Mesendoderm (in vitro differentiated cells): ENCODE measurements at places on chromosomes 7 and 10.

- no peak for DNase-seq
These were observed 126.1 kb upstream of the FAM20C start for GRCh38 chr7:66296-66695.

GRCh38 chr7:865921-866320, 10.4 kb upstream of the GET4 start:
- no peak for DNase-seq

DNA sequence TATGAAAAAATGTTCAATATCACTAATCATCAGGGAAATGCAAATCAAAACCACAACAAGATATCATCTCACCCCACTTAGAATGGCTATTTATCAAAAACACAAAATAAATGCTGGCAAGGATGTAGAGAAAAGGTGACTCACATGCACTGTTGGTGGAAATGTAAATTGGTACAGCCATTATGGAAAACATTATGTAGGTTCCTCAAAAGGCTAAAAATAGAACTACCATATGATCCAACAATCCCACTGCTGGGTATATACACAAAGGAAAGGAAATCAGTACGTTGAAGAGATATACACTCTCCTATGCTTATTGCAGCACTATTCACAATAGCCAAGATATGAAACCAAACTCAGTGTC, 50.2 kb downstream of the CDK1 start:
- DNase-seq, result no peak

GRCh38 chr10:47379445-47379785, 4.7 kb downstream of the ZNF488 start:
- no peak for DNase-seq

DNA sequence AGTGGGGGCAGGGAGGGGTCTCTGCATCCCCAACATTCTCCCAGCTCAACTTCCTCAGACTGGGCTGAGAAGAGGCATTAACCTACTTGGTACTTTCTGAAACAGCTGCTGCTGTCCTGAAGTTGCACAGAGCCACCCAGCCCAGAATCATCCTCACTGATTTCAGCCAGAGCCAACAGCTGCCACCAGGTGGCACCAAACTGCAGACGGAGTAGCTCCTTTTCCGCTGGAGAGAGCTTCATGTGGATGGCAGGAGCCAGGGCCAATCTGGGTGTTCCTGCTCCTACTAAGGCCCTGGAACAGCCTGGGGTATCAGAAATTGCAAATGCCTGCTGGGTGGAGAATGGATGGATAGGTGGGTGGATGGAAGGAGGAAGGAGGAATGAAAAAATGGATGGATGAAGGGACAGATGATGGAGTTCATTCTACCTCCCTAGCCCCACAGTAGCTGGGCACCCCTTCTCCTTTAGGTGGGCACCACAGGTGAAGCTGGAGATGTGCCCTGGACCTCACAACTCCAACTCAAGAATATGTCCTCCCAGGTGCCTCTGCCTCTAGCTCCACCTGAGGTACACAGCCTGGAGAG, 11.8 kb upstream of the DRGX start:
- DNase-seq, result peak; percentile 84

DNA sequence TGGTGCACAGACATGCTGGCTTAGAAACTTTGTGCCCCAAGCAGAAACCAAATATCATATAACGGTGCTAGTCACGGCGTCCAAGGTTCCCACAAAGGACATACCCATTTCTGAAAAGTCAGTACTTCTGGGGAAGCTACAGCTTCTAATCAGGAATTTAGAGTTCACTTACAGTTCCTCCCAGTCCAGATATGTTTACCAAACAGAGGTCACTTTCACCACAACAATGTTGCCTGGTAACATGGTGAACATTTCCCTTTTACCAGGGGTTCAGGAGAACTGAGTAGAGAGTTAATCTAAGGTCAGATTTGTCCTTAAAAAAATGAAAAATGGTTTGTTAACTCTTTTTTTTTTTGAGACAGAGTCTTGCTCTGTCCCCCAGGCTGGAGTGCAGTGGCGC, 265.9 kb upstream of the MKLN1 start:
- DNase-seq, result no peak

GRCh38 chr10:103397191-103397825, 882 bp downstream of the PDCD11 start:
- DNase-seq, result no peak

DNA sequence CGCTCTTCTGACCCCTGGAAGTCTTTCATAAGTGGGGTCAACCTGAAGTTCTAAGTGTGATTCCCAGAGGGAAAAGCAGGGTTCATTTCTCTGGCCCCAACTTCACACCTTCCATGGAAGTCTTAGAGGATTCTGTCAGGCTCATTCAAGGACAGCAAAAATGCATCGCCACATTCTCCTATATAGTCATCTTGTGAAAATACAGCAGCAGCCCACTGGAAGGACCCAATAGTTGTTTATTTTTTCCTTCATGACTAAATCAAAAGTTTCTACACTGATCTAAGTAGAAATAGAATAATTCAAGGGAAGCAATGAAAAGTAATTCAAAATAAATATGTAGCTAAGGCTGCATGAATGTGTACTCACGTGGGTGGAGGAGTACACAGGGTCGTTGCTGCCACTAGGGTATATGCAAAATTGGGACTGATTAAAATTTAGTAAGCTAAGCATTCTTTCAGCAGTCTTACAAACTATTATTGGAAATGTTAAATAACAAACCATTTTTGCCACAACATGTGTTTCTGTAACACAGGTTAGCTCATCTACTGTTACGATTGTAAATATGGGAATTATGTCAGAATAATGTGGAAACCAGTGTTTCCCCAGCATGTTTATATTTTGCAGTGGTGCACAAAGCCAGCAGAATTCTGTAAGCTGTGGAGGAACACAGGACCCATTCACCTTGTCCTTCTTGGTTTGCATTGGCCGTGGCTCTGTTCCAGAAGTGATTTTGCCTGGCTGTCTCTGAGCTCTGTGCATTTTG, 33.5 kb downstream of the EEPD1 start:
- DNase-seq, result no peak

- no peak for DNase-seq
These were observed 120.9 kb upstream of the TMEM106B start for GRCh38 chr7:12089951-12090756.

- no peak for DNase-seq
These were observed 159.2 kb upstream of the FOXP2 start for GRCh38 chr7:114255404-114255841.

DNA sequence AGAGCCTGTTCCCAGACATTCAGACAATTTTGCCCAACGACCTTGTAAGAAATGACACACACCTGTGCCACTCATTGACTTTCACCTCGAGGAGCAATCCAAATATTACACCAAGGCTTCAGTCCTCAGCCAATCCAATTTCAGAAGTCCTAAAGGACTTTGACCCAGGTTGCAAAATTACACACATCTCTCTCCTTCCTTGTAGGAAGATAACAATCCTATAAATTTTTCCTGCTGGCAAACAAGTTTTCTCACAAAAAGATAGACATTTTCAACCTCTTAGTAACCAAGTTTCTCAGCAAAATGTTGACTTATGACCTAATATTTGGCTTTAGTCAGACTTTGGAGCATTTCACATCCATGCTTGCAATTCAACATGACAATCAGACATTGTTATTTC, 745.0 kb downstream of the GRID1 start:
- no peak for DNase-seq

- no peak for DNase-seq
These were observed 577 bp upstream of the DDX21 start for GRCh38 chr10:68955355-68955831.

DNA sequence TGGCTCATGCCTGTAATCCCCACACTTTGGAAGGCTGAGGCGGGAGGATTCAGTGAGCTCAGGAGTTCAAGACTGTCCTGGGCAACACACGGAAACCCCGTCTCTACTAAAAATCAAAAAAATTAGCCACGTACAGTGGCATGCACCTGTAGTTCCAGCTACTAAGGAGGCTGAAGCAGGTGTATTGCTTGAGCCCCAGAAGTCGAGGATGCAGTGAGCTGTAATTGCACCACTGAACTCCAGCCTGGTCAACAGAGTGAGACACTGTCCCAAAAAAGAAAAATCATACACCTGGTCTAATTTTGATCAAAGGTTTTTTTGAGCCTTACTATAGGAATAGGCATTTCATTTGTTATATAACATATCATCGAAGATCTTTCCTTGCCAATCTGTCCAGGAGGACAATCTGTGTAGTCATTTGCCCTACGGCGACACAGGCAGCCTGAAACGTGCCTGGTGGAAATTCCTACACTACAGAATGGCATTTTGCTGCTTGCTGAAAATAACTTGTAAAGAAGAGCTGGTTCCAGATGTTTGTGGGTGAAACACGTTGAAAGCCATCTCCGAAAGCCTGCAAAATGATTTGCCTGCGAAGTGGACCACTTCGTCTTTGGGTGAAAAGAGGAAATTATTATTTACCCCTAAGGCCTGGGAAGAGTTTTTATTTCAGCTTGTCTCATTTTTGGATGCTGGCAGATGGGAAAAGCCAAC, 31.3 kb upstream of the GDI2 start:
- DNase-seq, result no peak

GRCh38 chr7:27148031-27148755, 619 bp upstream of the HOXA6 start:
- DNase-seq, result no peak

DNA sequence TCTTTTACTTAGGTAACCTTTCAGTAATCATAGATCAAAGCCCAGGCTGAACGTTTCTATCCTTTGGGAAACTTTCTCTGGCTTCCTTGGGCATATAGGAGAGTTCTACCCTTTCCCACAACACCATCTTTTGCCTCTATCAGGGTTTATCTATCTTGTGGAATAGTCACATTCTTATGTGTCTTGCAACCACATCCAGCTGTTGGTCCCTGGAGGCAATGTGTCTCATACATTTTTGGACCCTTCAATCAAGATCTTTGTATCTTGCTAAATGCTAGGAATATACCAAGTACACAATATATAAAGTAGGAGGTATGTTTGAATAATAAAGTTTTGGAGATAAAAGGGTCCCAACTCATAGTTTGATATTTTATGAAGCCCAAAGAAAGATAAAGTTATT, 121.7 kb downstream of the RNLS start:
- no peak for DNase-seq

DNA sequence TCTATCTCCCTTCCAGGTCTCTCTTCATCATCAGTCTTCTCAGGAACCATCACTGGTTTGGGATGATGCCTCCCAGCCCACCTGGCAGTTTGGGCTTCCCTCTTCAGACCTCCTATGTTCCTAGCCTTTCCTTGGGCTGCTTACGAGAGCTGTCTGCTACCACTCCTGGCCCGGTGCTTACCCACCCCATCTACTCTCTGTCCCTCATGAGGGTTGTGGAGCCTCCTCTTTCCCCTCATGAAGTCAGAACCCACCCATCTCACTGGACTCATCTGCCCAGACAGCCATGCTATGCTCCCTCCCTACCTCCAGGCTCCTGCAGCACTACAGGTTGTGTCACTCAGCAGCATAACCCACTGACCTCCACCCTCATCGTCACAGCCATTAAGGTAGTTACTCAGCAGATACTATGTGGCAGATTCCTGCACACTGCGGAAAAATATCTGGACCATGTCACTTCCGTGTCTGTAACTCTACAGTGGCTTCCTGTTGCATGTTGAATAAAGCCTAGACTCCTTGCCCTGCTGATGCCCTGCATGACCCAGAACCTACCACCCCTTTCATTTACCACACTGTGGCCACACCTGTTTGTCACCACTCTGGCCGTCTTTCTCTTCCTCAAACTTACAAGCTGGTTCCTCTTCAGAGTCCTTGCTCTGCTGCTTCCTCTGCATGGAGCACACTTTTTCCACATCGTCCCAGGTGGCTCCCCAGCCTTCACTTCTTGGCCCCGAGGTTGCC, 2.0 kb downstream of the DBNL start:
- DNase-seq, result no peak

- no peak for DNase-seq
These were observed 207.9 kb downstream of the CACNA2D1 start for GRCh38 chr7:82235713-82236112.

- no peak for DNase-seq
These were observed 335.9 kb downstream of the WDR37 start for GRCh38 chr10:1392127-1392526.

GRCh38 chr7:136369225-136369624, 392.1 kb upstream of the MTPN start:
- DNase-seq, result peak; percentile 7

- DNase-seq, result no peak
These were observed 52.0 kb downstream of the JAKMIP3 start for GRCh38 chr10:132117636-132118190.
